ENCODE measurements at places on chromosomes 3 and 15. TPM values are rescaled to one million over a fixed set of nuclear protein-coding genes. Genes with fewer than 3 reads are reported as not detected.
A peak's percentile ranks its signal among the peaks of the same experiment; 100 is the strongest.

DNA sequence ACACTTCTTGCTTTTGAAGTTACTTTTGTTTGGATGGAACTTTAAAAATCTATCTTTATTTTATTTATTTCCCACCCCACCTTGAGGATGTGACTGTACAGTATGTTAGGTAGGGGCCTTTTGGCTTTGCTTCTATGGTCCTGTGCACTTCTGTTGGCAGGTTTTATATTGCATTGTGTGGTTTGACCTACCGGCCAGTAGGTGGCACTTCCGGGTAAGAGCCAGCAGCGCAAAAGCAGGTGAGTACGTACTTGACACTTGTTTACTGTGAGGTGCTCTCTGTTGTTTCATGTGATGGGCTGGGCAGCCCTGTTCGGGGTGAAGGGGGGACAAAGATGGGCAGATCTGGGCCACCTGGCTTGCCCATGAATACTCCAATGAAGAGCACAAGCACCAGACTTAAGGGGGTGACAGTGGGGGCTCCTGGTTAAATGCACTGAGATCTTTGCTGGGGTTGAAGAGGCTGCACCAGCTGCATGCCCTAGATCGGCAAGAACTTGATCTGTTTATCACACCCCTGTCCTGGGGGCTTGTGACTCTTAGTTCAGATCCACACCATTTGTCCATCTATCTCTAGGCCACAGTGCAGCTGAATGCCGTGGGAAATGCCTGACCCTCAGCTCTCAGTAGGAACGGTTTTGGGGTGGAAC is 131.6 kb downstream of the NLGN1 start:
- DNase-seq, result no peak

GRCh38 chr3:50365080-50365841 is 5.9 kb upstream of the TMEM115 start:
- DNase-seq, result peak; percentile 93

DNA sequence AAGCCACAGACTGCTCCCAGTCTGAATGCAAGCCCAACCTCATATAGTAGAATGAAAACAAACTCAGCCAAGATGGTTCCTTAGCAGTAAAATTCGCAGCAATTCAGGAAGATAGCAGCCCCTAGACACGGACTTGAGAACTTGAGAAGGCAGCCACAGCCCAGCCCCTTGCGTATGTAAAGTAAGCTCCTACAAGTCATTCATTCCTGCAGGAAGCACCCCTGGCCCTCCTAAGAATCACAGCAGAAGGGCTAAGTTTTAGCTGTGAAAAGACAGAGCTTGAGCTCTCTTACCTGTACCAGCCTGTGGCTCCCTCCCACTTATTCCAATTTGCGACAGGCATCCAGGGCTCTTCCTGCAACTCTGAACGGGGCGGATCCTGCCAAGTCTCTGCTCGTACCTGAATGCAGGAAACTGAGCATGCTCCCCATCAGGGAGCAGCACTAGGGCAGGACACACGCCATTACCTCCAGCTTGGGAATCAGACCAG is 136.4 kb downstream of the MAGI1 start:
- DNase-seq, result peak; percentile 30

DNA sequence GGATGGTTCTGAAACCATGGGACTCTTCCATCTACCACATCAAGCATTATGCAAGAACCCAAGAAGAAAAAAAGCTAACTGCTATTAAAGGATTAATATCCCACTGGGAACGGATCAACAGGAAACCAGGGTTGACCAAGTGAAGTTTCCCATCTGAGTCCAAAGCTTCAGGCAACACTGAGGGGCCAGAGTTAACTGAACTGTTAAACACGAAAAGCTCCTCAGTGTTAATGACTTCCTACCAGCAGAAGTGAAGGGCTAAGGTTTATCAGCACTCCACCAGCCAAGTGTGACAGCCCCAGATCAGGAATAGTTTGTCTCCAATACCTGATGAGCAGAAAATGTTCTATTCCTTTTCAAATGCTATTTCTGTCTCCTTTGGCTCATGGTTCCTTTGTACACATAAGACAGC is 36.7 kb downstream of the PTPN9 start:
- no peak for DNase-seq

- DNase-seq, result no peak
Observed at GRCh38 chr3:50562861-50563260, 4.7 kb downstream of the C3orf18 start.

DNA sequence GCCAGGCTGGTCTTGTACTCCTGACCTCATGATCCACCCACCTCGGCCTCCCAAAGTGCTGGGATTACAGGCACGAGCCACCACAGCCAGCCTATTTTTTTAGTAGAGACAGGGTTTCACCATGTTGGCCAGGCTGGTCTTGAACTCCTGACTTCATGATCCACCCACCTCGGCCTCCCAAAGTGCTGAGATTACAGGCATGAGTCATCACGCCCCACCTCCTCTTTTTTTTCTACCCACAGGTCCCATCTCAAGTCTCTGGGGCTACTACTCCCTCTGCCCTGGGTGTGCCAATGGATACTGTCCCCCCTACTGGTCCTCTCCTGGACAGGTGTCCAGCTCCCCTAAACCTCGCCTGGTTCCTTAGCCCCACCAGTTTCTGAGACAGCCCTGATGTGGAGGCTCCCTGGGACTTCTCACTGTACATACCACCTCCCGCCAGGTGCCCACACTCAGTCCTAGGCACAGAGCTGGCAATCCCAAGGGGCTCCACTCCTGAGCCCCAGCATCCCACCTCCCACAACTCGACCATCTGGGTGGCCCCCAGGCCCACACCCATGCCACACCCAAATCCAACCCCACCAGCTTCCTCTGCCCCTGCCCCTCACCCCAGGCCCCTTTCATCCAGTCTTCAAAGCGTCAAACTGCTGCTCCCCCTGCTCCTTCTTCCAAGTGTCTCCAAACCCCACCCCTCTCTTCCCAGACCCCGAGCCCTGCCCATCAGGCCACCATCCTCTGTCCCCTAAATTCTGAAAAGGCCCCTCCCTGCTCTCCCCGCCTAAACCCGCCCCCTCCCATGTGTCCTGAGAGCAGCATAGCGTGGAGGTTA is 13.1 kb upstream of the CYP11A1 start:
- DNase-seq, result no peak

- no peak for DNase-seq
Observed at GRCh38 chr3:47365213-47366153, 15.3 kb upstream of the PTPN23 start.

- DNase-seq, result no peak
Observed at GRCh38 chr3:12924437-12924836, 83.1 kb upstream of the RPL32 start.

DNA sequence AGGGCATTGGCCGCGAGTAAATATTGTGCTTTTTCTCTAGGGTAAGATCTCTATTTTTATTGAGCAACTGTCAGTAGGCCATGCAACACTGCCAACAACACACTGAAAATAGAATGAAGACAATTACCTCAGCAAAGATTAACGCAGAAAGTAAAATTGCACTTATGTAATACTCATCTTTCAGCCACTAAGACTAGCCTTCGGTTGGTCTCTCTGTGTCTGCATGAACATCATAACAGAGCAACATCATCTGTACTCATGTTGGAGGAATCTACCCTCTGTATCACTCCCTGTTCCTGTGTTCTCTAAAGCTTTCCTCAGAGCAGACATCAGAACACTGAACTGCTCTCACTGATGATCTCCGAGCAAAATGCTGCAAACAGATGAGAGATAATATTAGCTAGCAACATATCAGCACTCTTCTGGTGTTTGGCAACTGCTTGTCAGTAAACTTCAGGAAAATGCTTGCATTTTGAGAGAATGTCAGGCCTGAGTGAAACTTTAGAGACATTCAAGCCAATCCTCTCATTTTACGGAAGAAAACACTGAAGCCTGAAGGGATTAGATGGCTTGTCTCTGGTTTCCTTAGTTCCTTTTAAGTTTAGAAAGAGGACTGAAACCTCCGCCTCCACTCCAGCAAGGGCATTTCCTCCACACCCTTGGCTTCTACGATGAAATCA is 8.4 kb upstream of the LRRC3B start:
- no peak for DNase-seq

DNA sequence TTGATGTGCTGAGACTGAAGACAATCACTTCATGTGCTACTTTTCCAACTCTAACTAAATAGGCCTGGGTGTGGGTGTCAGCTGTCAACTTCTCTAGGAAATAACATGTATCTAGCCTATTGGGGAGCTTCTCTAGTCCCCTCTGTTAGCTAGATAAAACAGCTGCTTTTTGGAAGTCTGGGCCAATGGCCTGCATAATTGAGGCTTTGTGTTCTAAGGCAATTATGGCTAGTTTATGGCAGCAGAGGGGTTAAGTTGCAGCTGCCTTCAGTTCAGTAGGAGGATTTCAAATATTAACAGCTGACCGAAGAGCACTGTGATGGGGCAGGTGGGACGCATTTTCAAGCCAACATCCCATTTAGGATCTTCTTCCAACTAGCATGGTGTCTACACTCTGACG is 6.4 kb downstream of the COL8A1 start:
- no peak for DNase-seq

DNA sequence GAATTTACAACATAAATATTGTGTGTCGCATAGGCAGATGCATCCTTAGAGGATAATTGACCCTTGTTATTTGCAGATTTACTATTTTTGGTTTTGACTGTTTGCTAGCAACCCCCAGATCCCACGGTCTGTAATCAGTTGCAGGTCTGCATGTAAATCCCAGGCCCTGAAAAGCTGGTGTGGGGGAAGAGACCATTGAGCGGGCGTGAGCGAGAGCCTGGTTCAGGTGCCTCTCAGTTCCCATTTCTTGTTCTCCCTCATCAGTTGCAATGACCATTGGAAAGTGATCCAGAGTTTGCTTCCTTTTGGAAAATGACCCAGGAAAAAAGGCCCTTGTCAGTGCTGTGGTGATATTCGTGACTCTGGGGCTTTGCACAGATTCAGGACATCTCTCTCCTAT is 238.9 kb downstream of the UACA start:
- no peak for DNase-seq

DNA sequence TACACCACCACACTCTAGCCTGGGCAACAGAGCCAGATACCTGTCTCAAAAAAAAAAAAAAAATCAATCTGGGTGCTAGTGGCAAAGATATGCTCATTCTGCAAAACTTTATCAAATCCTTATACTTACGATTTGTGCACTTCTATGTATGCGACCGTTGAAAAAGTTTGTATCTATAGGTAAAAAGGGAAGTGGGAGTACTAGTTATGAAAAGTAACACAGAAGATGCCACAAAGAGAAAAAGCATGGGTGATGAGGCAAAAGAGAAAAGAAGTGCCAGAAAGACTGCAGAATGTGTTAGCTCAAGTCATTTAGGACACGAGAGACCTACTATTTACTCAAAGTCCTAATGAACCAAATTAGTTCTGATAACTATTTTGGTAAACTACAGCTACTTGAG is 407.8 kb downstream of the SHQ1 start:
- DNase-seq, result no peak

- DNase-seq, result no peak
Observed at GRCh38 chr3:42914771-42915515, 9.0 kb downstream of the ZNF662 start.

TMEM40 gene
- not detected for total RNA-seq

KLHL40 gene
- not detected for total RNA-seq

ARHGEF3 gene
- 44.5 TPM for total RNA-seq

PPM1L gene
- 79.5 TPM for total RNA-seq

BRK1 gene
- total RNA-seq, result 126 TPM

SUCNR1 gene
- total RNA-seq, result 0.69 TPM

STOML1 gene
- 20.3 TPM for total RNA-seq

COL6A5 gene
- total RNA-seq, result not detected

PLSCR2 gene
- 0.35 TPM for total RNA-seq

UCN2 gene
- total RNA-seq, result not detected

FOXB1 gene
- total RNA-seq, result not detected

CX3CR1 gene
- total RNA-seq, result 22.6 TPM

DNAH1 gene
- total RNA-seq, result 13.8 TPM

PSMA4 gene
- 106 TPM for total RNA-seq

EPHA6 gene
- 2.4 TPM for total RNA-seq

TAGLN3 gene
- total RNA-seq, result not detected

IGSF11 gene
- 5.3 TPM for total RNA-seq

U2SURP gene
- 58.7 TPM for total RNA-seq

HAPLN3 gene
- total RNA-seq, result 3.9 TPM

FMN1 gene
- 18.2 TPM for total RNA-seq

TGFBR2 gene
- total RNA-seq, result 144 TPM
